Right cardiac atrium (tissue), 5 donors: ENCODE measurements at places on chromosomes 3 and 15.

GRCh38 chr3:69932087-69932486 lies 67.4 kb upstream of the SAMMSON start:
- DNase-seq, result no peak

- no peak for DNase-seq
These were observed 868 bp upstream of the GADL1 start for GRCh38 chr3:30895329-30895728.

GRCh38 chr3:115092220-115092791 lies 54.8 kb downstream of the ZBTB20 start:
- DNase-seq, result peak; percentile 60

GRCh38 chr15:58771621-58772250 lies 634 bp downstream of the MINDY2 start:
- DNase-seq, result peak; percentile 83

DNA sequence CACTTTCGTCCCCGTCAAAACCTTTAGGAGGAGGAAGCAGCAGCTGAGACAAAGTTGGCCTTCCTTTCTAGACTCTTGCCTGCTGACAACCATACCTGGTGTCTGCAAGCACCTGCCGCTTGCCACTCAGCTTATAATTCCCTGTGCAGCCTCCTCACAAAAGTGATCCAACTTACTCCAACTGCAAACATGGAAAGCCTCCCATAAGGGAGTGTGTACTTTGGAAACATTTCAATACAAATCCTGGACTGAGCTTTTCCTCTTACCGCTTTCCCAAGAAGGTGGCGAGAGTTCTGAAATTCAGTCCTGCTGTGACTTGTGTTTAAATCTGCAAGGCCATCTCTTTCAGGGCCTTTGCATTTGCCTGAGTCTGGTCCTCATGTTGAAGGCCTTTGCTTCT lies 86.8 kb downstream of the LARS2 start:
- no peak for DNase-seq

DNA sequence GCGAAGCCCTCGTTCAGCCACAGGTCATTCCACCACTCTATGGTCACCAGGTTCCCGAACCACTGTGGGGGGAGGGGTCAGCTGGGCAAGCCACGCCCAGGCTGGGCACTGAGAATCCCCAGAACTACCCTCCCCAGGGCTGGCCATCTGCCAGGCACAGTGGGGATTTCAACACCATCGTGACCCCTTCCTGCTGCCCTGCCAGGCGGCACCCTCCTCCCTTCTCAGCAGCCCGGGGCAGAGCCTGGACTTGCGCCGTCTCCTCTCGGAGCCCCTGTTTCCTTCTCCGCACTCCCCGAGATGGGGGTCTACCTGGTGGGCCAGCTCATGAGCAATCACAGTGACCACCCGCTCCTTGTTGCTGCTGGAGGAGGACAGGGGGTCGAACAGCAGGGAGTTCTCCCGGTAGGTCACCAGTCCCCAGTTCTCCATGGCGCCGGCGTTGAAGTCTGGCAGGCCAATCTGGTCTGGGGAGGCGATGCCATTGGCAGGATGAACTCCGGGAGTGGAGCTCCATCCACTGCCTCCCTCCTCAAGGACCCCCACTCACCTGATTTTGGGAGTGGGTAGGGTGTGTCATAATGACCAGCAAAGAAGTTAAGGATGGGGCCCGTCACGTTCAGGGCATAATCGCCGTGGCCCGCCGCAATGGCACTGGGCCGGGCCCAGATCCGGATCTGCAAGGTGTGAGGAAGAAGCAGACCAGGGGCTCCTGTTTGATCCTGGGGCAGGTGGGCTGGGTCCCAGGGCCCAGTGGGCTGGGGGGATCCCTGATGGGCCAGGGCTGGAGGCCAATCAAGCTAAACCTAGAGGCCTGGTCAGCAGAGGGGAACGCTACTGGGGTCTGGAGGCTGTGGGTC lies 10.5 kb downstream of the ANPEP start:
- no peak for DNase-seq

DNA sequence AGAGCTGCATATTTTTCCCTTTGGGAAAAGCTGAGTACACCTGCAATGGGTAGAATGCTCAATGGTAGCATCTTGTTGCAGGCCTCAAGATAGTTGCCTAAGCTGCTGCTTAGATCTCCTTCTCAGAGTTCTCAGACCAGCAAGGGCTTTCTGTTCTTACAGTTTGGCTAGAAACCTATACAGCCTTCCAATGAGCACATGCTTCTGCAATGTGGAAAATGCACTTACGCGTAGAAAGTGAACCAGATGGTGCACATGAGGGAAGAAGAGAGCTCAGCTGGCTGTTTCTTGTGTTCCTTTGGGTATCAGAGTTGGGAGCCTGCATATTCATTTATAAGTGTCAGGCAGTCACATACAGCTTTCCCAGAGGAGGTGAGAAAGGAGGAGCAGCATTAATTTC lies 136.4 kb downstream of the B3GALNT1 start:
- DNase-seq, result no peak

GRCh38 chr3:187777331-187777941 lies 32.2 kb upstream of the BCL6 start:
- DNase-seq, result no peak

GRCh38 chr3:197203714-197204146 lies 94.7 kb downstream of the DLG1 start:
- DNase-seq, result no peak

GRCh38 chr3:125083776-125084175 lies 28.0 kb upstream of the HEG1 start:
- DNase-seq, result no peak
